ENCODE measurements at places on chromosomes 1 and 21. TPM values are rescaled to one million over a fixed set of nuclear protein-coding genes. Genes with fewer than 3 reads are reported as not detected.

Gene SLC41A1
- 23.6 TPM for total RNA-seq

Gene RIPPLY3
- not detected for total RNA-seq

Gene C2CD4D
- not detected for total RNA-seq

Gene S100A2
- 4.0 TPM for total RNA-seq

Measured in endothelial cell of umbilical vein (primary cell).